BE2C (cell line): ENCODE measurements at places on chromosomes 5 and 9.

DNA sequence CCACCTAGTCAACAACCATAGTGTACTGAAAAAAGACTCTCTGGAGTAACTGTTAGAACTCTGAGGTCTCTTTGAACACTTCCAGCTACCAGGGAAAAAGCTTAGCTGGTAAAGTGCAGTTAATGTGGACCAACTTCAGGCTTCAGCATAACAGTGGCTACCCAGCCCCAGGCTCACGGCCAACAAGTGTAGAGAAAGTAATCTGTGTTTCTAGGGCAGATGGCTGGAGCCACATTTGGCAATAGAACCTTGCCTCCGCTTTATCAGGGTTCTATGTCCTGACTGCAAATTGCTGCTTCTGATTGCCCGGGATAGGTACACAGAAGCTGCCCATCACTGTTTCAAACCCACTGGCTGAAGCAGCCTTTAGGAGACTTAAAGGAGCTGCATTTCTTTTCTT, 76.0 kb upstream of the SIMC1 start:
- no peak for DNase-seq

- no peak for DNase-seq
Observed at GRCh38 chr9:117682955-117683710, 21.1 kb upstream of the TLR4 start.

- no peak for DNase-seq
Observed at GRCh38 chr9:137229903-137230704, 597 bp upstream of the SLC34A3 start.

GRCh38 chr9:83327323-83327722, 210.9 kb downstream of the FRMD3 start:
- peak; percentile 79 for DNase-seq

DNA sequence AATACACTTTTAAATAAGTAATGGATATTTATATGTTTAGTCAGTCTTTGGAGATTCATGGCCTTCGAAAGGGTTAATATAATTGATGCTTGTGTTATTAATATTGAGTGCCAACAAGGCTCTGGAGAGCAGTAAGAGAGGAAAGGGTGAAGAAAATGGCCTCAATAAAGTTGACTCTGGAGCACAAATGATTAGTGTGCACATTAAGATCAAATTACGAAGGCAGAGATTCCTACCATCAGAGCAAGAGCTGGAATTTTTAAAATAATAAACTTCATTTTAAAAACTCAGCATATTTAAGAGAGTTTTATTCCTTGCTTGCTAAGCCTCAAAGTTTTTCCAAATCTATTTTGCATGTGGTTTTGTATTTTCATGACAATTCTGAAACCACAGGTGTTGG, 14.8 kb downstream of the SLC44A1 start:
- no peak for DNase-seq

DNA sequence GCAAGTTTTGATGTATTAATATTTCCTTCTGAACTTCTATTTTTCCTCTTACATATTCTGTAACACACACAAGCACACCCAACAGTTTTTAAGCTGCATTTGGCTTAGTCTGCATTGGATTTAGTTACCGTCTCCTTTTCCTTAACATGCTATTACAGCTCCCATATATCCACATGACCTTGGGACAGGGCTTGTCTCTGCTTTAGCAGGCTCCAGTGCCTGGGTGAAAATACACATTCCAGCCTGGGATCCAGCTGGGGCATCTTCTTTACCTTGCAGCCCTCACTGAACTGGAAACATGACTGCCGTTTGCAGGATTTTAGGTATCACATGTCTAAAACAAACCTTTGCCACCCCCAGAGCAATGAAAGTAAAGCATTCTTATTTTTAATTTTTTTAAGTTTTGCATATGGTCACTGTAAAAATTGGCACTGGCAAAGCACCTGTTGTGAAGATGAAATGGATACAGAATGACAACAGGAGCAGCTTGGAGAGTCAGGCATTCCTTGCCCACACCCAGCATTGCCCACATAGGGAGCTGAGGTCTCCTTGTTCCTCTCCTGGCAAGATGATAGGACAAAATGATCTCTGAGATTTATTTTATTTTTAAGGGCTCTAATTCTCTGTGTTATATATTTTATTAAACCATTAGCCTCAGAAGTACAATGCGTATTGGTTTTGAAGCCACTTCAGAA, 4.0 kb downstream of the GADD45G start:
- DNase-seq = no peak

- DNase-seq = no peak
Observed at GRCh38 chr5:2709976-2710689, 41.3 kb downstream of the IRX2 start.

DNA sequence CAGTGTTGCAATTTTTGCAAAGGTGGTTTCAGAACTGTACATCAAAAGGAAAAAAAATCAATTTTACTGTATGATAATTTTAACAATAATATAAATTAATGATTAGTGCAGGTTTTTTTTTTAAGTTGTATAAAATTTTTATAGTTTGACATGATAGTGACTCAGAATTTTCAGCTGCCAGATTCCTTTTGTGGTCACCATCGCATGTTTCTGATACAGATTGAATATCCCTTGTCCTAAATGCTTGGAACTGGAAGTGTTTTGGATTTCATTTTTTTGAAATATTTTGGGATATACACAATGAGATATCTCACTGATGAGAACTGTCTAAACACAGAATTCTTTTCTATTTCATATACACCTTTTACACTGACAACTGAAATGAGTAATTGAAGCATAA, 361.3 kb downstream of the RAB3C start:
- no peak for DNase-seq
